ENCODE measurements at places on chromosomes 2 and 18.

- no peak for DNase-seq
Measured at GRCh38 chr2:166337932-166338331, 37.8 kb downstream of the SCN9A start.

DNA sequence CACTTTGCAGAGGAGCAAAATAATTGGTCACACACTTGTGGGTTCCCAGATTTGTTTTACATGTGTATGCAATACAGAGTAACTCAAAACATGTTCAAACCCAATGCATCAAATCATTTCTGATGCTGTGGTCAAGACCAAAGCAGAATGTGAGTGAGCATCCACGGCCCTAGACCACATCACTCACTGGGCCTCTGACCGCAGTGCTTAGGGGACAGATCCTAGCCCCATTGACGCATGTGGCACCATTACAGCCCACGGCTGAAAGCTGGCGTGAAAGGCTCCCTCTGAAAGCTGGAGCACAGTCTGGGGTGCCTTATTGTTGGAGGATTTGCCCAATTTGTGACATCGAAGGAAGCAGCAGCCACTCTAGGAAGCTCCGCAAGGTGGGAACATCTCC lies 498.8 kb upstream of the TCF4 start:
- DNase-seq: no peak

DNA sequence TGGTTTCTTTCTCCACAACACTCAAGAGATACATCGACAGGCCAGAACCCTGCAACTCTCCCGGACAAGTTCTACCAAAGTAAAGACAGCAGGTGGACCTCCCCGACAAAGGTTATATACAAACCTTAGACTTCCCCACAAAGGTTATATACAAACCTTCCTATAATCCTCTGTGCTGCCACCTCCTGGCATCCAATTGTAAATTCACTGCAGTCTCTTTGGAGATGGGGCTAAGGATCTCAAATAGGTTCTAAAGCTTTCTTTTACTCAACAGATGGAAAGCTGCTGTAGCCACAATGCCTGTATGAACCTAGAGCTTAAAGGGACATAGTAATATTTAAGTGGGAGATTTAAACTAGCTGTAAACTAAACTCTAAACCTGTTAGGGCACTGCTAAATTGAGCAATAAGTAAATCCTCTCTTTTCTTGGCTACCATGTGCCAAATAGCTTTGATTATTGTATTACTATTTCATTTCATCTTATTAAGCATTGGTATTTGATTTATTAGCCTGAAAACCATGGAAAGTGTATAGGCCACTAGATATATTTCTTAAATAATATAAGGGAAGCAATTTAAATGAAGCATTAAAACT lies 9.8 kb upstream of the MREG start:
- peak; percentile 49 for DNase-seq

GRCh38 chr2:16713011-16713423 lies 47.4 kb upstream of the CYRIA start:
- peak; percentile 62 for DNase-seq

DNA sequence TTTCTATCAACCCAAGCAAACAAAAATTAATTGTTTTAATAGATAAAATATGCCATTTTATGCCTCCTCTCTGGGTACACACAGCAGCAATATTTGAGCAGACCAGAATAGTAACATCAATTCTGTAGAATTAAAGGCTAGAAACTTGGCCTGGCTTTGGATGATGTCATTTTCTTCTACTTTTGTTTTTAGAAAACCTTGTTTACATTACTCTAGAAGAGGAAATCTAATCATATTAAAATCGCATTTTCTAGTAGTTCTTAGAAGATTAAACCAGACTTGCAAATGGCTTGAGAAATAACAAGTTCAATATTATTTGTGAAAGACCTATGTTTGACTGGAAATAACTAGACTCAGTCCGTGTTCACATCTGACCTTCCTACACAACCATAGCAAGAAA lies 102.3 kb upstream of the RFX8 start:
- no peak for DNase-seq

GRCh38 chr2:119260646-119261492 lies 37.2 kb downstream of the STEAP3 start:
- DNase-seq: no peak

GRCh38 chr2:184113696-184114403 lies 484.5 kb upstream of the ZNF804A start:
- no peak for DNase-seq

GRCh38 chr2:96308248-96308647 lies 2.9 kb upstream of the SNRNP200 start:
- DNase-seq: no peak
